ENCODE measurements at places on chromosomes 7 and 10.

- DNase-seq = no peak
These were observed 322.4 kb downstream of the PCDH15 start for GRCh38 chr10:54478601-54479000.

- no peak for DNase-seq
These were observed 701.5 kb downstream of the KCNMA1 start for GRCh38 chr10:76935941-76936613.

- no peak for DNase-seq
These were observed 119.2 kb upstream of the ANK3 start for GRCh38 chr10:60508831-60509230.

DNA sequence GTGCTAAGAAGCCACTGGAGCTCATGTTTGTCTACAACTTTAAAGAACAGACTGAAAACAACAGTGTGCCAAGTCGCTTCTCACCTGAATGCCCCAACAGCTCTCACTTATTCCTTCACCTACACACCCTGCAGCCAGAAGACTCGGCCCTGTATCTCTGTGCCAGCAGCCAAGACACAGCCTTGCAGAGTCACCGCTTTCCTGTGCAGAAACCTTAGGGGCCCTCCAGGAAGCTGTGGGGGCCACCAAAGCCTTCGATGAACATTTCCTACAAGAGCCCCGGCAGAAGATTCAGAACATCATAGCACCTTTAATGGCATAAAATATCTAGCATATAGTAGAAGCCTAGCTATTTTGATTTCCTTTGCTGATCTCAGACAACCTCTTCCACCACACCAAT, 88.0 kb upstream of the PRSS58 start:
- peak; percentile 48 for DNase-seq

GRCh38 chr7:4633012-4633411, 49.1 kb upstream of the FOXK1 start:
- peak; percentile 31 for DNase-seq

DNA sequence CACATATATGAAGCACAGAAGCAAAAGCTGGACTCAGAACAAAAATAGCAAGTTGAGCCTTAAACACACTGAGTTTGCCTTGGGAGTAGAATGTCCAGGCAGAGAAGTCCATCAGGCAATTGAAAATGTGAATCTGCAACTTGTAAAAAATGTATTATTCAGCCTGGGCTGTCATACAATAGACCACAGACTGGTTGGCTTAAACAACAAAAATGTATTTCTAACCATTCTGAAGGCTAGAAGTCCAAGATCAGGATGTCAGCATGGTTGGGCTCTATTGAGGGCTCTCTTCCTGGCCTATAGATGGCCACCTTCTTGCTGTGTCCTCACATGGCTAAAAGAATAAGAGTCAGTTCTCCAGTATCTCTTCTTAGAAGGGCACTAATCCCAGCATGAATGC, 76.5 kb upstream of the CAPZA2 start:
- no peak for DNase-seq

DNA sequence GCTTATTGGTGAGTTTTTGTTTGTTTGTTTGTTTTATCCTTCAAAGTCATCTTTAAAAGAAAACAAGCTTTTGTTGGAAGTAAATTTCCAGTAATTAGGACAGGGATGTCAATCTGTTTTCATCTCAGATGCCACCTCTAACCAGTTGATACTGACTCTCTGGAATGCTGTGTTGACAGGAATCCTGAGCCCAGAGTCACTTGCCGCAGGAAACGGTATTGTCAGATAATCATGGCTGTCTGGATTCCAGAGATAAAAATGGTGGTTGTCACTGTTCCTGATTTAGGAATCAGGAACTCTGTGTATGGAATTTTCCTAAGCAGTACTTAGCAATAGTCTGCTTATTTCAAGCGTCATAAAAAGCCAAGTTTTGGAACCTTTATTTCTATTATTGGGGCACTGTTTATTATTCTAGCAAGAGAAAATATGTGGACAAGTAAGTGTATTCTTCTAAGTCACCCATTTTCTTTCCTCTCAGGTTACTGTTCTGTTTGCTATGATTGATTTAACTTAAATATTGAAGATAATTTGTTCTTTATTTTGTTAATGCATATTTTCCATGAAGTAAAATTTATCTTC, 39.2 kb downstream of the CDC123 start:
- DNase-seq = no peak

GRCh38 chr10:6228010-6228511, 25.3 kb downstream of the PFKFB3 start:
- no peak for DNase-seq

GRCh38 chr7:46226860-46227259, 305.8 kb upstream of the IGFBP3 start:
- no peak for DNase-seq

- peak; percentile 17 for DNase-seq
These were observed 11.7 kb downstream of the EPHB6 start for GRCh38 chr7:142866361-142867096.

DNA sequence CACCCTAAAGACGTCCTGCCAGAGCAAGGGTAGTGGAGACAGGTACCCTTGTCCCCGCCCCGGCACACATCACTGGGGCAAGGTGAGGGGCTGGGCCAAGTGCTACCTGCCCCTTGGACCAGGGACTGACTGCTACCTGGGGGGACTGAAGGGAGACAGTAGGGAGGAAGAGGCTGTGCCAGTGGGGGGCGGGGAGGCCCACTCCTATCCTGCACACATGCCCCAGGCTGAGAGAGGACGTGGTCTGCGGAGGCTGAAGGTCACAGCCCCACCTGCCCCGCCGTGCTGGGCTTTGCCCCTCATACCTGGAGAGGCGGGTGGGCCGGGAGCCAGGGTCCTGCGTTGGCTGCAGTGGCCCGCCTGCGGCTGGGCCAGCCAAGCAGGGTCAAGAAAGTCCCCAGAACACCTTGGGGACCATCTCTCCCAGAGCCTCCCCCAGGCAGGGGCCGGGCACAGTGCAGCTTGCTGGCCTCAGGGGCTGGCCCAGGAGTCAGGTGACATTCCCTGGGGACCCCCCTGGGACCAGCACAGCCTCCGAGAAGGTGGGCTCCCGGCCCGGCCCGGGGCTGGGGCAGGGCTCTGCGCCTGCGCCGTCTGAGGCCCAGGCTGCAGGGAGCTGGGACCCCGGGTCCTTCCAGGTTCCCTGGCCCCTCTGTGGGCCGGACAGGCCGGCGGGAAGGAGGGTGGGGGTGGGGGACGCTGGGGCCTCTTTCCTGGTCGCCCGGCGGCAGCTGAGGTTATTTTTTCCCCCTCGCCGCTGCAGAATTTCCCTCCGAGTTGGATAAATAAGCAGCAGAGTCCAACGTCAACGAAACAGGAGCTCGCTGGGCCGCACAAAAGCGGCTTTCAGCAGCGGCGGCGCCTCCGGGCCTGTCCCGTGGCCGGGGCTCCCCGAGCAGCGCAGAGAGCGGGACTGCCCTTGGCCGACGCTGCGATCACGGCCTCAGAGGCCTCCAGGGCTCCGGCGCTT, 9.8 kb upstream of the FZD9 start:
- DNase-seq = no peak

DNA sequence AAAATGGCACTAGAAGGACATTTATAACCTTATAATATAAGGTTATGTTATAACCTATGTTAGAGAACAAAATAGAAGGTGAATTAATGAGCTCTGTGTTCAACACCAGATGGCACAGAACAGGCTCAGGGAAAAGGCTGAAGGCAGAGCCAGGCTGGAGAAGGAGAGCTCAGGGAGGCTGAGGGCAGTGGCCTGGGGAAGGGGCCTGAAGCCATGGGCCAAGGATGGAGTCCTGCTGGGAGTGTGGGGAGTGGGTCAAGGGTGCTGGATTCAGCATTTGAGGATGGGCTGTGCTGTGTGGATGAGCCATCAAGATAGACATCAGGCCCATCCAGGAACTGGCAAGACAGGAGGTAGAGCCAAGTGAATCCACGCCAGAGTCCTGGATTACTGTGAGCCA, 218.8 kb downstream of the ZNF248 start:
- no peak for DNase-seq

DNA sequence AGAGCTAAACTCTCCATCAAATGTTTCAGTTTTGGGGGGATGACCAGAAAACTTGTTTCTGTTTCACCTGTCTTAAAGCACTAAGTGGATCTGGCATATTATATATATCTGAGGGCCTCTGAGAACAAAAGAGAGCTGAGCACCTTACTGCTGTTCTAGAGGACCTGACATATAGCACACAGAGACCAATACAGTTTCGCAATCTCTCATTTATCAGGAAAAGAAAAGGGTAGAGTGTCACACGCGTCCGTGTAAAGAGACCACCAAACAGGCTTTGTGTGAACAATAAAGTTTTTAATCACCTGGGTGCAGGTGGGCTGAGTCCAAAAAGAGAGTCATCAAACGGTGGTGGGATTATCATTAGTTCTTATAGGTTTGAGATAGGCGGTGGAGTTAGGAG, 434.5 kb upstream of the KCND2 start:
- no peak for DNase-seq

GRCh38 chr10:110574420-110574819, 6.9 kb downstream of the SMC3 start:
- DNase-seq = no peak

- DNase-seq = no peak
These were observed 46.8 kb downstream of the TBXAS1 start for GRCh38 chr7:139875821-139876241.

DNA sequence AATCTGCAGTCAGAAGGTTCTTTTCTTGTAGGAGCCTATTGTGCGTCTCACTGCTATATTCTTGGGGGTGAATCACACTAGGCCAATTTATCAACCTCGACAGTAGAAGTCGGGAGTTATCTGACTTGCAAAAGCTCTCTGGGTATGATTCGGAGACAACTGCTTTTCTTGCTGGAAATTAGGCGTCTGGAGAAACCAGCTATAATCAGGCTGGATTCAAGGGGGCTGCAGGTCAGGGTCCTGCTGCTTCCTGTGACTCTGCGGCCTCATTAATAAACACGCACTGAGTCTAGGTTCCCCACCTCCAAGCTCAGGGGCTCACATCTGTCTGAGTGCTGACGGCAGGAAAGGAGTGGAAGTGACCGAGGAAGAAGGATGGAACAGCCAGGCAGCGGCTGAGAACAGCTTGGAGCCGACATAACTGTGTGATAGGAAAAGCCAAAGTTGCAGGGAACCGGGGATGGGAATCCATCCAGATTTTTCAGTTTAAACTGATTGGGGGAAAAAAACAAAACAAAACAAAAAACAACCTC, 184.6 kb downstream of the FANK1 start:
- no peak for DNase-seq

DNA sequence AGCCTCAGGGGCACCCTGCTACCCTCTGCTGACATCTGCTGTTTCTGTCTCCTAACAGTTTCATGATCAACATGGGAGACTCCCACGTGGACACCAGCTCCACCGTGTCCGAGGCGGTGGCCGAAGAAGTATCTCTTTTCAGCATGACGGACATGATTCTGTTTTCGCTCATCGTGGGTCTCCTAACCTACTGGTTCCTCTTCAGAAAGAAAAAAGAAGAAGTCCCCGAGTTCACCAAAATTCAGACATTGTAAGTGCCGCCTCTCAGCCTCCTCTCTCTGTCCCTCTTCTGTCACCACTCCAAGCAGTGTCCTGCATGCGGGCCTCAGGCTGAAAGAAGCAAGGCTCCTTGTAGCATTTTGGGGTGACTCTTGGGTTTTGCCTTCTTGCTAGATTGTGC, 39.0 kb downstream of the POR start:
- no peak for DNase-seq

DNA sequence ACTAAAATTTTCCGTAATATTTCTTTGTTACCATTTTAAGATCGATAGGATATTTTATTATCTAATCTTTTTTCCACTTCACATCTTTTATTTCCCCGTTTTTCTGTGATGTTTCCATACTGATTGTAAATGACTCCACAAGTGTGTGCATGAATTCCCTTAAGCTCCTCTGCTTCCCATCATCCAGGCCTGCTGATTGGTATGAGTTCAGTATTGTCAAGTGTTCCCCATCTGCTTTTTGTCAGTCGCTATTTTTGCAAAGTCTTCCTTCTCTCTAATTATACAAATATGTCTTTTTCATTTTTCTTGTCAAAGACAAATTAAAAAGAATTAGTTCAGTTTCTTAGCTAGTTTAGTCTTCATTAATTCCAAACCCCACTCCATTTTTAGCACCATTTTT, 184.7 kb downstream of the EXOC4 start:
- DNase-seq = no peak

- DNase-seq = no peak
These were observed 4.7 kb downstream of the TMEM236 start for GRCh38 chr10:17756557-17757217.

GRCh38 chr10:129446183-129446581, 20.9 kb upstream of the MGMT start:
- DNase-seq = no peak

DNA sequence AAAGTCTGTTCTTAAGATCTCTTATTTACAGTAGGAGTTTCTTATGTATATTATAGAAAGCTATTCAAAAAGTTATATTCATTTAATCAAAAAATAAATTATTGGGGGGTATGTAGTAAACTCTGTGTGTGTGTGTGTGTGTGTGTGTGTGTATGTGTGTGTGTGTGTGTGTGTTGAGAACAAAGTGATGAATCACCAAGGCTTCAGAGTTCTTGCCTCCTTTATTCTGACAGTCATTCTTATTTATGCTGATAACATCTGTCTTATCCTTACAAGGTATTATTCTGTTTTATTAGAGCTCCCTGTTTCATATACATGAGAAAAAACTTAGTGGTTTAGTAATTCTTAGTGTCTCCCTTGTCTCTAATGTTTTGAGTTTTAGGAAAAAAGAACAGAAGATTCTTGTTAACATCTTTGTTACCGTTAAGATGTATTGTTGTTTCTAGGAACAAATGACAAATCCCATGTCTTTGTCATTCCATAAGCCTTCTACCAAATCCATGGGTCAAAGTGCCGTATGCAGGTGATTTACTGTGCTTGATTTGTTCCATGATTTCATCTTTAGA, 424.0 kb downstream of the EXOC4 start:
- no peak for DNase-seq

DNA sequence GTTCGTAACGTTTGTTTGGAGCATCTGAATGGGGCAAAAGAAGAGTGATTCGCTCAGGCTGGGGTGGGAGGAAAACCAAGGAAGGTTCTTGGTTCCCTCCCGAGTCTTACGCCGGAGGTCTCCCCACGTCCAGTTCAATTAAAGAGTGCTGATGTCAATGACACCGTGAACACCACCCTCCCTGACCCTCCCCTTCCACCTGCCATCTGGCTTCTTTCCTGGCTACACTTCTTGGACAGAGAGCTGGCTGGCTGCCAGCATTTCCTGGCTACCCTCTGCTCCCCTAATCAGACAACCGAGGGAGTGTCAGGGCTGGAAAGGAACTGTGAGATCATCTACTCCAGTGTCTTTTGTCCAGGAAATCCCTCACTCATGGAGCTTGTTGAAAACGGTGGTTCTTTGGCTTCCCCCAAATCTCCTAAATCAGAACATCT, 24.1 kb upstream of the FFAR4 start:
- DNase-seq = no peak

- DNase-seq = no peak
These were observed 489.7 kb upstream of the CELF2 start for GRCh38 chr10:10527861-10528562.

Measured in stimulated activated CD4-positive, alpha-beta T cell treated with anti-CD3 and anti-CD28 coated beads, Interleukin-15, amount 100 ng/mL, for 24 hours (primary cell).